ENCODE measurements at places on chromosomes 7 and 10.

DNA sequence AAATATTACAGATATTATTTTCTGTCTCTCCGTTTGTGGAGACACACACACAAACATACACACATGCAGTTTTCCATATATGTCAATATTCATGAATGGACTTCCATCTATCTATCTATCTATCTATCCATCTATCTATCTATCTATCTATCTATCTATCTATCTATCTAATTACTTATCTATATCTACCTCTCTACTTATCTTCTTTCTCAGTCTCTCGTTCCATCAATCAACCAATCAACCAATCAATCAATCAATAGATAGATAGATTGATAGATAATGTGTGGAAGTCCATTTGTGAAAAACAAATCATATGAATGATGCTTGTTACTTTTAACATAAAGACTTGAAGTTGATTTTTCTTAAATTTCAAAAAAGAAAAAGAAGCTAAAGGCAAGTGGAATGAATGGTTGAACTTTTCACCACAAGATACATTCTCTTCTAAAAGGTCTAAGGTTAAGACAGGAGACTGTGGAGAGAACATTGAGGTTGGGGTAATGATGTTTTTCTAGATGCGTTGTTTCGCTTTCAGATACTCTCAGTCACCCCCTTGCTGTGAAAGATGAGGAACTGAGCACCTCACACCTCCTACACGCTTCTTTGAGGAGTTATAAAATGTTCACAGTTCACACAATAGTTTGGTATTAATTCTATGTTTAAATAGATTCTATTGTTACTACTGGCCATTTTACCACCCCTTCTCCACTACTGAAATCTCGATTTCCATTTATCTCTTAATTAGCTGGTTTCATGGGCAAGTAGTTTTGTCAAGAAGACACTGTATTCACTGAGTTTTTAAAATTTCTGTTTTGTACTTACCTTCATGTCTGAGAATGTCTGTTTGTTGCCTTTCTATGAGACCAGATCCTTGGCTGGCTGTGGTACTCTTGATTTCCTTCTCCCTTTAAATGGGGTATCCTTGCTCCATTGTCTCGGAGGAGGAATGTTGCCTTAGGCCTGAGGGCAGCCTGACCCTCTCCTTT lies 114.1 kb downstream of the EMX2 start:
- no peak for DNase-seq

GRCh38 chr10:115674496-115674895 lies 581.3 kb downstream of the ATRNL1 start:
- DNase-seq, result no peak

DNA sequence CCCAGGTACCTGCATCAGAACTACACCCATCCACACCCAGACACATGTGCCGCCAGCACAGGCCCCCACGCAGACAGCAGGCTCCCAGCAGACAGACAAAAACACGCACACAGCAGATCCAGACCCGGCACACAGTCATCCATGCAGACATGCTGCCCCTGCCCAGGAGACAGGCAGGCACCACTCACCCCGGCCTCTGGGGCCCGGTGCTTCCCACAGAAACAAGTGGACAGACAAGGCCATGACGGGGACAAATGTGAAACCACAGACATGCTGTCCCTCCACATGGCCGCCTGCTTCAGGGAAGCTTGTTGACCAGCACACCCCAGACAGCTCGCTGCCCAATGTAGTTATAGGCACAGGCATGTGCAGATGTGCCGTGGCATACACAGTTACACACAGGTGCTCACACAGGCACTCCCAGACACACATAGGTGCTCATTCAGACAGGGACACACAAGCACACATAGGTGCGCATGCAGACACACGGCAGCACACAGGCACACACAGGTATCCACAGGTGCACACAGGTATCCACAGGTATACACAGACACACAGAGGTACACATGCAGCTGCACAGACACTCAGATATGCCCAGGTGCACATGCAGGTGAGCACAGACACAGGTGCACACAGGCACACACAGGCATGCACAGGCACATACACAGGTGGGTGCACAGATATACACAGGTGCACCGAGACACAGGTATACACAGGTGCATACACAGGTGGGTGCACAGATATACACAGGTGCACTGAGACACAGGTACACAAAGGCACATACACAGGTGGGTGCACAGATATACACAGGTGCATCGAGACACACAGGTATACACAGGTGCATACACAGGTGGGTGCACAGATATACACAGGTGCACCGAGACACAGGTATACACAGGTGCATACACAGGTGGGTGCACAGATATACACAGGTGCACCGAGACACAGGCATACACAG lies 10.5 kb upstream of the SCART1 start:
- DNase-seq, result no peak

DNA sequence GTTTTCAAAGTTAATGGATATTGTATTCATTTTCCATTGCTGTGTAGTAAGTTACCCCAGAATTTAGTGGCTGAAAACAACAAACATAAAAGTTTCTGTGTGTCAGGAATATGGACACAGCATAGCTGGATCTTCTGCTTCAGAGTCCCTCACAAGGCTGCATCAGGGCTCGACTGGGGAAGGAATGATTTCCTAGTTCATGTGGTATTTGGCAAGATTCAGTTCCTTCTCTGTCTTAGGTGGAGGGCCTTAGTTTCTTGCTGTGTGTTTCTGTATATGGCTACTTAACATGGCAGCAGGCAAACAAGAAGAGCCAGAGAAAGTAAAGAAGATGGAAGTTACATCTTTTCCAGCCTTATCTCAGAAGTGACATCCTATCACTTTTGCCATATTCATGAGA lies 51.1 kb downstream of the TPST1 start:
- no peak for DNase-seq

GRCh38 chr10:96648297-96648696 lies 61.5 kb upstream of the TM9SF3 start:
- DNase-seq, result no peak

DNA sequence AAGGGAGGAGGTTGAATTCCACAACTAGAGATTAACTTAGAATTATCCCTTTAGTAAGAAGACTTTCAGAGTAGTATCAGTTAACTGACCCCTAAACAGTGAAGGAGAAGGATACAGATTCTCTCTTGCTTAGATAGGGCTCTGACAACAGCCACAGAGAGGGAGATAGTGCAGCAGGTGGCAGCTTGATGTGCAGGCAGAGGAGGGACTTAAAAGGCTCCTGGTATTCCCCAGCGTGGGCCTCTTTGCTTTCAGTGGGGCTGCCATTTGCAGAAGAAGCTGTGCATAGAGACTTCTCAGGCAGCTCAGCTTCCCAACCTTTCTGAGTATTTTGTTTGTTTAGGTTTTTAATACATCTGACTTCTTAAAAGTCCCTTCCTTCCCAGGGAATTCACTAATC lies 16.0 kb downstream of the FZD1 start:
- DNase-seq, result no peak

GRCh38 chr10:78740976-78741915 lies 327.5 kb upstream of the ZMIZ1 start:
- DNase-seq, result no peak

GRCh38 chr7:137953043-137953664 lies 48.7 kb downstream of the CREB3L2 start:
- DNase-seq, result no peak

- DNase-seq, result no peak
Observed at GRCh38 chr10:35503578-35503977, 101.6 kb upstream of the GJD4 start.

DNA sequence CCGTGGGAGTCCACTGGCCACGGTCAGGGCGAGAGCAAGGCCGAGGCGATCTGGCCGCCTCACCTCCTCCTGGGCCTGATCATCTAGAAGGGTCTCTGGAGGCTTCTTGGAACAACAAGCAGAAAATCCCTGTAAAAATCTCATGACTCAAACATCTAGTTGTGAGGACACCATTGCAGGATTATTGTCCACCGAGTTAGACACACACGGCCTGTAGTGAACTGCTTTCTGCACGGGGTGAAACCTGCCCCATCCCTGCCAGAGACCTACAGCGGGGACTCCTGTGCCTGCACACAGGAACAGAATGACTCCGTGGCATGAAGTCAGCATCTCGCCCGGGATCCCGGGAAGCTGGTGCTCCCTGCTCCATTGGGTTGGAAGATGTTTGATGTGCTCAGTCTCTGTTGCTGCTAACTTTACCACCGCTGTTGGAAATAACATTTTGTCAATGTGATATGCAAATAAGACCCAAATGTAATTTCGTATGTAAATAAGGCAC lies 267.0 kb upstream of the TCERG1L start:
- DNase-seq, result no peak

DNA sequence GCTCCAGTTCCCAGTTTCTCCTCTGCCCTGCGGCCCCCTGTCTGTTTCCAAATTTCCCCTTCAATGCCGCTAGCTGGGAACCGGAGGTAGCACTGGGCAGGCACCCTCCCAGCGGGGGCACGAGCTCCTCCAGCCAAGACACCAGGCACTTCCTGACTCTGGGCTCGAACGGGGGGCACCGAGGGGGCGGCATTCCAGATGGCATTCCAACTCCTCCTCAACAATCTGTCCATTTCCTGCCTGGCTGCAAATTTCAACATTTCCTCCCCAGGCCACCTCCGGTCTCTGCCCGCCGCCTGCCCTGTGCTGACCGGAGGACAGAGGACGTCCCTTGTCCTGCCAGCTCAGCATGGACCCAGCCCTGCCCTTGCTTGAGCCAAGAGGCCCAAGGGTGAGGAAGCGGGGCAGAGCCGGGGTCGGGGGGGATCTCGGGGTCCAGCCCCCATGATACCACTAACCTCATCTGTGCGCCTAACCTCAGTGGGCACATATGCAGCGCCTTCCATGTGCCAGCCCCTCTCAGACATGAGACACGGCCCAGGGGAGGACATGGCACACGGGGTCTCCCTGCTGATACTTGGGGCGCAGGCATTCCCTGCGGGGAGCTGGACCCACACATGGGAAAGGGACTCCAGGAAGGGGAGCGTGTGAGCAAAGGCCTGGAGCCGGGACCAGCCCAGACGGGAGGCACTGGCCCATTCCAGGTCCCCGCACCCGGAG lies 58.0 kb downstream of the PDGFA start:
- no peak for DNase-seq

DNA sequence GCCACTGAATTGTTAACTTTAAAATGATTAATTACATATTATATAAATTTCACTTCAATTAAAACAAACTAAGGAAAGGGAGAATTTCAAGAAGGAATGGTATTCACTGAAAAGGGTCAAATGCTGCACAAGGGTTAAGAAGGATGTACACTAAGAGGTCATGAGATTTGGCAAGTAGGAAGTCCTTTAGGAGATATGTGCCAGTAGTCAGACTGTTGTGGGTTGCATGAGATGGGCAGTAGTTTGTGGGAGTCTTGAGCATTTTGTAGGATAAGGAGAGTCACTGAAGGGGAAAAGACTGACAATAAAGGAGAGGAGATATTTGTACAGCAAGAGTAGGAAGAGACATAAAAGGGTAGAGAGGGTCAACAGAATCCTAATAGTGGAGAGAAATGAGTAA lies 12.4 kb upstream of the PTPN12 start:
- no peak for DNase-seq

DNA sequence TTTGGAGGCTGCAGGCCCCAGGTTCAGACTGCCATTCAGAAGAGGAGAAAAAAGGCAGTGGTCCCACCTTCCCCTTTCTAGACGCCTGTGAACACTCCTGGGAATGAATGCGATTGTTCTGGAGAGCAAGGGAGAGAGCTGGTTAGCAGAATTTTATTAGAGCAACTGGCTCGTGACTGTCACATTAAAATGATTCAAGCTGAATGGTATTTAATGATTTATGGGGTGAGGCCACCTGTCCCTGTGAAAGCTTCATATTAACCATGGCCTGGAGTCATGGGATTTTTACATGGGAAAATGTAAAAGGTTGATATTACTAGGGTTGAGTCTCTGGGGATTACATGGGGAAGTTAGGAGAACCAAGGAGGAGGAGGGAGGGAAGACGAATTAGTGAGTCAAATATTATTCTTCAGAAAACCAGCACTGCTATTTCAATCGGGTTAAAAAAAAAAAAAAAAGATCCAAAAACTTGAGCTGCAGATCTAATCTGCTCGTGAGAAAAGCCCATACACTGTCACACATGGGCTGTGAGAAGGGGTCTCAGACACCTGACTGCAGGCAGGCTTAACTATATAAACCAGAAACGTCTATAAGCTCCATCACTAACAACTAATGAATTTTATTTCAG lies 8.3 kb downstream of the CXCL12 start:
- DNase-seq, result no peak

DNA sequence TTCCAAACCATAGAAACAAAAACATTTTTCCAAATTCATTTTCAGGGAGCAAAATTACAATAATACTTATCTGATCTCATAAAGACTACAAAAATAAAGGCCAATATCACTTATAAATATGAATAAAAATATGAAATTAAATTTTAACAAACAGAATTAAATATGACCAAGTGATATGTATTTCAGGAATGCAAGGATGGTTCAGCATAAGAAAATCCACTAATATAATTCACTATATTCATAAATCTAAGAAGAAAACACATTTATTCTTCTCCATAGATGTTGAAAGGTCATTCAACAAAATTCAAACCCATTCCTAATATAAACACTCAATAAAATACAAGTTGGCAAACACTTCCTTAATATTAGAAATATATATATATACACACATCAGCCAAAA lies 115.2 kb upstream of the TMEM168 start:
- DNase-seq, result no peak

DNA sequence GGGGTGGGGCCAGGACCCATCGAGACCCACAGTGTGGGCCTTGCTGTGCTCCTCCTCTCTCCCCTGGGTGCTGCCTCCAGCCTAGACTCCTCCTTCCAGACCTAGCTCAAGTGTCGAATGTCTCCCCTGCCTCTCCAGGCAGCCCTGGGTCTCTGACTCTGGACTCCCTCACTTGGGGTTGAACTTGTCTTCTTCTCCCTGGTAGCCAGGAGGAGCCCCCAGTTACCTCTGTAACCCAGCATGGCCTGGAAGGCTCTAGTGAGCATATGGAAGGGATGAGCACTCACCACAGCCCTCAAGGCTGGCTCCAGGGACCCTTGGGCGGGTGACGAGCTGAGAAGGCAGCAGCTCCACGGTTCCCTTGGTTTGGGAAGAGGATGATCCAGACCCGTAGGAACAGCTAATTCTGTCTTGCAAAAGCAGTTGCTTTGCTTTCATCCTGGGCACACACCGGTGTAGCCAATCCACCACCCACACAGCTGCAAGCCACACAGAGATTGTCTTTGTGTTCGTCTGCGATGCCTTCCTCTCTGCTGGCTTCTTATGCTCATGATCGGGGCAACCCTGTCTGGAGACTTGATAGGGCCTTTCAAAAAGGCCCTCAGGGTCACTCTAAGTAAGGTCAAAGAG lies 52.3 kb upstream of the ANTXRL start:
- no peak for DNase-seq
